Stimulated activated CD4-positive, alpha-beta T cell treated with anti-CD3 and anti-CD28 coated beads, Interleukin-1b, Interleukin-23, amount 100 ng/mL, for 24 hours (primary cell): ENCODE measurements at places on chromosomes 6 and 20.

DNA sequence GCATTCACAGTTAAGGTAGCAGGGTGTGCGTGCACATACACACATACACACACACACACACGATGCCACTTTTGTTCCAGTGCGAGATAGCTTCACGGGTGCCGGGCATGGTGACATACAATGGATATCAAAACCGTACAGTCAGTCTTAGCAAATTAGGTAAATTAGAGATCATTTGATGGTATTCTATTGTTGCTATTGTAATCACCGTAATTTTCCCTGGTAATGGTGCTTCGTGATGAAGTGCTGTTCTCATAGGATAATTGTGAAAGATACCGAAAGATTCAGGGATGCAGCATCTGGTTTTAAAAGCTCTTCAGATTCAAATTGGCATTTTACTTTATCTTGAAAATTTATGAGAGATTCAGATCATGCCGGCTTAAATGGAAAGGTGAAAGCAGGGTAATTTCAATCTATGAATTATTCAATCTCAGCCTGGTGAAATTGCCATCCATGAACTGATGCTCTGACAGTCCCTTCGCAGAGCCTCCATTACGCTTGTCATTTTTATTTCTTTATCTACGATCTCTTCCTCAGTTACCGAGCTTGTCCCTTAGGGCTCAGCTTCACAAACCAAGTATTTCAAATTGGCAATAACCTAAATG is 71.3 kb upstream of the SOX4 start:
- no peak for DNase-seq

DNA sequence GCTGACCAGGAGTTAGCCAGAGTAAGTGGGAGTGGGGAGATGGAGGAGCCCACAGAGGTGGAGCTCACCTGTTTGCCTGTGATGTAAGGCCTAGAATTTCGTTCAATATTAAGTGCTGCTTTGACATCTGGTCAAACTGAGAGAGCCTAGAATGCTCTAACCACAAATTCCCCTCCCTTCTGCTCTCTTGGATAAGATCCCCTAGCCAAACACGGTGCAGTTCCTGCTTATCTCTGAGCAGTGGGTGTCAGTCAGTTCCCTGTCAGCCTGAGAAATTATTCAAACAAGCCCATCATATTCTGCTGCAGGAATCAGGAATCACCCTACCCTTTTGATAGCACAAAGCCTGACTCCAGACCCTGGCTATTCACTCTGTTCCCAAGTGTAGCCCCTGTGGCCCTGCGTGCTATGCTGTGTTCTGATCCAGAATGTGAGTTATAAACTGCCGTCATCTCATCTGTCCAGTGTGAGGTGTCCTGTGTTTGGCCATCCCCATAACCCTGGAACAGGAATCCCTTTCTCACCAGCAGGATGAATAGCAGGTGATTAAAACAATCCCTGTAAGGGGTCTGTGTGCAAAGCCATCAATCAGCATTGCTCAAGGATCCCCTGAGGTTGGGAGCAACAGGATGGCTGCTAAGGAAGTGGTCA is 31.8 kb upstream of the ZNF133 start:
- no peak for DNase-seq

- no peak for DNase-seq
Observed at GRCh38 chr20:32612351-32613191, 27.4 kb upstream of the NOL4L start.

- DNase-seq = no peak
Observed at GRCh38 chr20:22373164-22373895, 211.0 kb downstream of the FOXA2 start.

GRCh38 chr6:42406306-42407280 is 45.1 kb downstream of the TRERF1 start:
- no peak for DNase-seq

GRCh38 chr6:113927001-113927400 is 43.9 kb downstream of the HDAC2 start:
- DNase-seq = no peak

GRCh38 chr20:24765316-24766142 is 183.5 kb upstream of the CST7 start:
- DNase-seq = no peak

- no peak for DNase-seq
Observed at GRCh38 chr20:6164421-6165341, 41.9 kb upstream of the FERMT1 start.

DNA sequence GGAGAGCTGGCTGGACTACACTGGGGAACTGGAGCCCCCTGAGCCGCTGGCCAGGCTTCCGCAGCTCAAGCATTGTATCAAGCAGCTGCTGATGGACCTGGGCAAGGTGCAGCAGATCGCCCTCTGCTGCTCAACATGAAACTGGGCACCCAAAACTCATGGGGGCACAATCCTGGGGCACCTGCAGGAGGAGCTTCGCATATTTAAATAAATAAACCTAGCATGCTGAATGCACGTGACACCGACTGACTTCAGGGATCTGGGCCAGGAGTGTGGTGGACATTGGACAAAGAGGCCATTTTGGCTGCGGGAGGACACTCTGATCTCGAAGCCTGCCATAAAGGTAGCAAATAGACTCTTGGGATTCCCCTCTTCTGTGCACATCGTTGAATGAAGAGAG is 6.8 kb downstream of the SCAND1 start:
- no peak for DNase-seq

DNA sequence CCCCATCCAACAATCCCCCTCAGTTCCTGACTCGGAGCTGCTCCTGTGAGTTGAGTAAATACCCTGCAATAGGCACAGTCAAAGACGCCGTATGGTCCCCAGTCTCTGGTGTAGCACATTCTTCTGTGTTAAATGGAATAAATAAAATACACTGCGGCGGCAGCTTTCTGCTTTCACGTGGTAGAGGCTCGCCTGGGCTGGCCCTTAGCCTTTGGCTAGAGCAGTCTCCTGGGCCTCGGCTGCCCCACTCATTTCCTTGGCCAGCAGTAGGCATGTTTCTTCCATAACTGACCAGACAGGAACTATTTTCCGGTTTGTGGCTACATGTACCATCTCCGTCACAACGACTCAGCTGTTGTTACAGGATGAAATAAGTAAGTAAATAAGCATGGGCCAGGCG is 20.7 kb downstream of the SERPINB6 start:
- no peak for DNase-seq

- no peak for DNase-seq
Observed at GRCh38 chr6:159074120-159074684, 29.4 kb upstream of the TAGAP start.

GRCh38 chr20:1118336-1119127 is at the start of gene PSMF1:
TSS of gene PSMF1 (plus strand) at chr20:1118602. CDS start at chr20:1118774, 172 bp downstream.
- peak; percentile 92 for DNase-seq

DNA sequence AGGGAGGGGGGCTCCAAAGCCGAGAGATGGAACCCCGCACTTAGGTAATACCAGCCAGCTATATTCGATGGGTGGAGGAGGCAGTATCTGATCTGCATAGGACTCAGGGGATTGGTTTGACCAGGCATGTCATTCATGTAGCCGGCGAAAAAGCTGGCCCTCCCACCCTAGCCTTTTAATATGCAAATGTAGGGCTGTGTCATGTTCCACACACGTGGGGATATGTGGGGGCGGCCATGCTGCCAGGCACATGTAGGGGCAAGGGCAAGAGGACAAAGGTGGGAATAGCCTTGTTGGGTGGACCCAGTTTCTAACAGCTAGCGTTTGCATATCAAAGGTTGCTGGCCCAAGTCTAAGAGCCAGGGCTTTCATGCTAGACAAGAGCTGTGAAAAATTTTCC is 39.1 kb upstream of the DDR1 start:
- DNase-seq = no peak

- no peak for DNase-seq
Observed at GRCh38 chr20:57291003-57291402, 24.6 kb upstream of the BMP7 start.

GRCh38 chr20:20489054-20489453 is 121.2 kb downstream of the INSM1 start:
- no peak for DNase-seq

GRCh38 chr6:156282087-156282486 is 495.1 kb upstream of the ARID1B start:
- DNase-seq = no peak

- no peak for DNase-seq
Observed at GRCh38 chr20:32962053-32962452, 42.2 kb downstream of the SUN5 start.

DNA sequence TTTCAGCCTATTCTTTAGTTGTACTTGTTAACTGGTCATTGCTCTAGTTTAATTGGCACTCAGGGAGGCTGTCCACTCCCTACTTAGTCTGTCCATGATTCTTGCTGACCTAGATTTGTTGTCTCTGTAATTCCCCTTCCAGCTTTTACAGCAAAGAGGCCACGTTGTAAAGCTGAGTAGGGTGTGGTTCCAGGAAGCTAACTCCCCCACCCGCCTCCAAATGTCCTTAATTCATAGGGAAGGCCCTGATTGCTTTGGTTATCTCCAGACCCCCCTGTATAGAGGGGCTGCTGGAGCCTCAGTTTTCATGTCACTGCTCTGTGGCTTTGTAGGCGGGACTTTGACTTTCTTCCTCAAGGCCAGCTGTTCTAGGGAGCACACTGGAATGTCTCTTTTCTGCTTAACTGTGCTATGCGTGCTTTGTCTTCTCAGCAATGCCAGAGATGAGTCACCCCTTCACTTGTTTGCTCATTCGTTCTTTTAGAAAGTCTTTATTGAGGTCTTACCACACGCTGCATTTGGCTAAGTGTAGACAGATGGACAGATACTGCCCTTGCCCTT is 175.1 kb upstream of the JAG1 start:
- no peak for DNase-seq

DNA sequence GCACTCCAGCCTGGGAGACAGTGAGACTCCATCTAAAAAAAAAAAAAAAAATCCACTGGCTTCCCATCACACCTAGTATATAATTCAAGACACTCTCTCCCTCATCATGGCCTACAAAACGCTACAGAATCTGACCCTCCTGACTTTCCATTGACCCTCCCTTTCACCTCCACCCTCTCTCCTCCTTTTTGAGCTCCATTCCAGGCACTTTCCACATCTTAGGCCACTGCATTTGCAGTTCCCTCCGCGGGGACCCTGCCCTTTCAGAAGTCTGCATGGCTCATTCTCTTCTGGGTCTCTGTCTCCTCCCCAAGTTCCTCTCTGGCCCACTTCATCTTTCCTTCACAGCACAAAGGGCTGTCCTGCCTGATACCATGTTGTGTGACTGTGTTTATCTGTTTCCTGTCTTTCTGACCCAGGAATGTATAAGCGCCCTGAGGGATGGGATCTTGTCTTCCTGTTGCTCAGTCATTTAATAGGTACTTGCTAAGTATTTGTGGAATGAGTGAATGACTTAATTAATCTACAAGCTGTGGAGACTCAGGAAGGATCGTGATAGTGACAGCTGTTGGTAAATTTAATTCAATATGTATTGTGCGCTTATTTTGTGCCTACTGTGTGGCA is 35.2 kb downstream of the NCR2 start:
- no peak for DNase-seq

DNA sequence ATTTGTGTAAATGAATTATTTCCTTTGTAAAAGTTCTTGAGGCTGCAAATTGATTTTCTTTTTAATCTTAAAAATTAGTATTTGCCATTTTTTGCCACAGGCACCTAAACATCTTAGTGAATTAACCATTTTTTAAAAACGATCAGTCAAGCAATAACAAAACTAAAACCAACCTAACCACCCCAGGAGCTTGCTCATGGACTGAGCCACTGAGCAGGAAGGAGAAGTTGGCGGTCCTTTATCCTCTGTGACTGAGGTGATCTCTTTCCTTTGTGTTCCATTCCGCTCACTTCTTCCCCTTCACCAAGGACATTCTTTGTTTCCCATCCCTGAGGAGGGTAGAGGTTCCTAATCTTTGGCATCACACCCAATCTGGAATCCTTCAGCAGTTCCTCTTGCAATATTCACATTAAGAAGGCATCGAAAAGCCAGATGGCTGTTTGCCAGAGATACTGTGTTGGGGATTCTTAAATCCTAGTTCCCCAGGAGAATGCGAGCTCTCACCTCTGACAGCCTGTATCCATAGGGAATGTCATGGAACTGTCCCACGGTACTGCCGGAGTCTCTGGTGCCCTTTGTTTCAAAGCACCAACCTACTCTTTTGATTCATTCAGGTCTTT is 30.5 kb downstream of the RPRD1B start:
- DNase-seq = no peak

DNA sequence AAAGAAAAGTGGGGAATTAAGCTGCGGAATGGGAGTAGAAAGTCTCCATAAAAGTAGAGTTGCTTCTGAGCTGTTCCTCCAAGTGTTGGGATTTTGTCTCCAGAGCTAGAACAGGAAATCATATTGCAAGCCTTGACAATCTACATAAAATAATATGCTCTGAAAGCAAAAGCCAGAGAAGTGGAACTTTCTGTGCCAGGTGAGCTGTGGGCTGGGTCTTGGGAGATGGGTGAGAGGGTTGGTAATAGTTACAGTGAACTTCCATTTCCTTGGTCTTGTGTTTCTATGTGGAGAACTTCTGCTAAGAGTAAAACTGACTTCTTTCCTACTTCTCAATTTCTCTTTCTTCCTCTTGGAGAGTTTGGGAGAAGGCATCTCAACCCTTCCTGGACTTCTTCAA is 6.3 kb upstream of the HMGN4 start:
- DNase-seq = no peak

DNA sequence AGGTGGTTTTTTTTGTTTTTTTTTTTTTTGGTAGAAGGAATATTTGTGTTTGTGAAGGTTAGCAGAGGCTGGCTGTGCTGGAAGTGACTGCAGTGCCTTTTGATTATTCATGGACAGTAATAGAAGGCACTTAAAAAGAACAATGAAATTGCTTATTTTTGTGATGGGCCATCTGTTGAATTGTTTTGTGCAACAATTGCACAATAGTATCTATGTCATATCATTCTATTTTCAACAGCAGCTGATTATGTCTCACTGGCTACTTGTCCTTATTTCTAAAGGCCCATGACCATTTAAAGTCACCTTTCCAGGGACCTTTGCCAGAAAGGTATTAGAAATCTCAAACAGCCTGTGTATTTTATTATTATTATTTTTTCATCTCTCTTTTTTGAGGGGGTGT is 70.6 kb downstream of the AFG1L start:
- no peak for DNase-seq

GRCh38 chr6:13763740-13764381 is 50.5 kb downstream of the MCUR1 start:
- no peak for DNase-seq

GRCh38 chr6:30167101-30167500 is 3.8 kb downstream of the TRIM15 start:
- DNase-seq = no peak

GRCh38 chr6:14875481-14876063 is 370.3 kb upstream of the JARID2 start:
- DNase-seq = no peak

GRCh38 chr6:36350082-36350481 is 13.4 kb upstream of the BNIP5 start:
- no peak for DNase-seq

DNA sequence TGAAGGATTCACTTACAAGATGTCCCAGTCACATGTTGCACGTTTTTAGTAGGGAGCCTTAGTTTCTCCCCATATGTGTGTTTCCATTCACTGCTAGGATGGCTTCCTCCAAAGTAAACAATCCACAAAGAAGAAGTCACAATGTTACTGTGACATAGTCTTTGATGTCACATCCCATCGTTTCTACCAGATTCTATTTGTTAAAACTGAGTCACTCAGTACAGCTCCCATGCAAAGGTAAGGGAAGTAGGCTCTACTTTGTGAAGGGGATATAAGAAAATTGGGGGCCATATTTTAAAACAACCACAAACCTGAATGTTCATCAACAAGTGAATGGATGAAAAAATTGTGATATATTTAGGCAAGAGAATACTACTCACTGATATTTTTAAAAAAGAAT is at the start of the genes OR11A1 and OR2H1:
OR11A1 (minus strand) TSS at position 101 of the 400 bp plus-strand sequence. CDS start 29,430 bp downstream, outside the sequence.
OR2H1 (plus strand) TSS at position 185 of the 400 bp plus-strand sequence. CDS start 4,615 bp downstream, outside the sequence.
- no peak for DNase-seq

GRCh38 chr6:16278048-16278724 is 39.8 kb downstream of the GMPR start:
- no peak for DNase-seq

GRCh38 chr20:23926944-23927872 is 47.7 kb upstream of the CST5 start:
- DNase-seq = no peak

GRCh38 chr20:14997791-14998190 is 660.4 kb upstream of the FLRT3 start:
- no peak for DNase-seq
